ENCODE measurements at places on chromosomes 5 and 9.

DNA sequence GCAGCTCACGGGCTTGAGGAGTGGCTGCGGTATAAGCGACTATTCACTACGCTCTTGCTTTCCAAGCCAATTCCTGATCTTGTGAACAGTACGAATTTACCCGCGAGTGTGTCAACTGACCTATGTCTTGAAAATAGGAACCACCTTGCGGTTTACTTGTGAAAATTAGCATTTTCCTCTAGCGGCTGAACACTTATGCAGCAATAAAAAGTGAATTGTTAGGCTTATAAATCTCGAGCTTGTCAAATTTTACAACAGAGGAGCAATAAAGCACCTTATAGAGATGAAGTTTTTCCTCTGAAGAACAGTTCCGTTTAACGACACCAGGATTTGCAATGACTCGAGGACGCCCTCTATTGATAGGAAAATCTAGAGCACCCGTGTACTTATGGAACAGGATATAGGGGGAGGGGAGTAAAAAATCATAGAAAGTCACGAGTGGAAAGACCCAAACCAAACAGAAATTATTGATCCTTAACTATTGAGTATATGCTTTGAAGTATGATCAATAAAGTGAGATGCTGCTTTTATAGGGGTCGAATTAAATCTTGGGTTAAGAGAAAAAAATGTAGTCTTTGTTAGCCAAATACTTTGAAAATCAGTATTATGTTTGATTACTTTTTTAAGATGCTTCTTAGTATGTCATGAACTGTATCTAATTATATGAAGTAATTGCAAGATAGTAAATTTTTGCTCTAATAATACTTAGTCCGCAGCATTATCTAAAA, 1.9 kb upstream of the RGMB start:
- DNase-seq, result no peak

DNA sequence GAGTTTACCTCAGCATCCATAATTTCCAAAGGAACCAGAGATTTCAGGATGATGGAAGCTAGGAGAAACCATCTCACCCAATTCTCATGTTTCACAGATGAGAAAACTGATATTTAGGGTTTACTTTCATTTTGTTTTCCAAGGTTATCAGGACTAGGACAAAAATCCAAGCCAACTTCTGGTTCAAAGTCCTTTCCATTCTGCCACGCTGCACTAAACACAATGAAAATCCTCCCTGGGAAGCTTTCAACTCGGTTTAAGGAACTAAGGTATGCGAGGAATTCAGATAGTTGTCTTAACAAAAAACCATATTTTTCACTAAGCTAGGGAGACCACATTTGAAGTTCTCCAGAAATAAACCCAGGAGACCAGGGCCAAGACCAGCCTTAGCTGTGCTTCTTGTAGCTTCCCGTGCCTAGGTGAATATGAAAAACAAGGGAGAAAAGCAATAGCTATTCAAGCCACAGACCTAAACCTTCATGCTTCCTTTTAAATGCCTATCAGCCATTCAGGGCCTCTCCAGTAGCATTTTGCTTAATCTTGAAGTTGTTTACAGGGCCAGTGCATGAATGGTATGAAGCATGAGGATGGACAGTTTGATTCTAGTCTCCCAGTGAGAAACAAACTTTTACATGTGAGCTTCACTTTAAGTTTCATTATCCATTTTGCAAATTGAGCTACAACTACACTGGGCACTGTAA, 167.9 kb downstream of the DENND1A start:
- DNase-seq, result no peak

DNA sequence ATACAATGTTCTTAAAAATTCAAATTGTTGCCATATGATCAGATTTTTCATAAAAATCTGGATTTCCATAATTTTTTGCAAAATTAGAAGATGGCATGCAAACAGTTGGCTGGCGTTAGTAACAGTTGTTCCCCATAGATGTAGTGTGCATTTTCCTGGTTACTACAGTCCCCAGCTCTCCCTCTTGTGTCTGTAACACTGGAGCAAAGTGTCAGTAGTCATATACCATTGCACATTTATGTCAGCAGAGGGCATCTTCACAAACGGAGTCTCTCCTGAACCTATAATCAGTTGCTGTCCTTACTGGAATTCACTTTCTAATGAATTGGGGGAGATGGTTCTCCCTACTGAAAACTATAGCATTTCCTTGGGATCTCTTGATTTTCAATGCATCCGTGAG, 44.7 kb upstream of the DMAC1 start:
- DNase-seq, result no peak

GRCh38 chr5:96146675-96147074, 185.0 kb upstream of the ELL2 start:
- DNase-seq, result no peak

DNA sequence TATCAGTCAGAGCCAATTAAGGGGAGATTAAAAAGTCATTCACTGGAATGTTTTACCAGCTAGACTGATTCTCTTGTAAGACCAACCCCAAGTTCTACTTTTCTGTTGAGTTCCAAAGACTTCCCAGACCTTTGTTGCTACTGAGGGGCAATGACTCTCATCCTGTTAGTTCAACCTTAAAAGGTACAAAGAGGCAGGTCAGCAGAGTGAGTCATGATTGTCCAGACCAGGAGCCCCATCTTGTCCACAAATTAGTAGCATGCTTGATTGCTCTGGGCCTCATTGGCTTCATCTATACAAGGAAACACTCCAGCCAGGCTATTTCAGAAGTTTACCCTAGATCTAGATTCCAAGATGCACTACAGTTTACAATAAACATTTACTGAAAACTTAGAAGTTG, 79.9 kb upstream of the IL7R start:
- no peak for DNase-seq

- DNase-seq, result no peak
These were observed 92.1 kb upstream of the FSTL4 start for GRCh38 chr5:133704411-133704810.

- DNase-seq, result no peak
These were observed 66.7 kb upstream of the PRDM9 start for GRCh38 chr5:23440703-23441102.

DNA sequence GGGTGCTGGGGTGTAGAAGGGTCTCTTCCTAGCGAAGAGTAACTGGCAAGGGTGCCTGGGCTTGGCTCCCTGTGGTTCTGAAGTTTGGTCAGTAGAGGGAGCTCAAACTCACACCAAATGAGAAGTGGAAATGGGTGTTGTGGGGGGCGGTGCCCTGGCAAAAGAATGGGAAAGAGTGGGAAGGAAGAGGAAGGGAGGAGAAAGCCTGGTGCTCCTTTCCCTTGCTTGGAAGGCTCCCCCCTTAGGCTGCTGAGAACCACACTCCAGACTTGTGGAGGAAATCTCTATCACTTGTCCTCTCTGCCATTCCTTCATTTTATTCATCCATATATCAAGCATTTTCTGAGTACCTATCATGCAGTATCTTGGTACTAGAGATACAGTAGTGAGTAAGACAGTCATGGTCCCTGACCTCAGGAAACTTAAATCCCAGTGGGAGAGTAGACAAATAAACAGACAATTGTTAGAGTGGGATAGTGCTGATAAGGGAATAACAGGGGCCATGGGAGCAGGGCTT, 13.0 kb downstream of the SLC4A9 start:
- DNase-seq, result no peak

DNA sequence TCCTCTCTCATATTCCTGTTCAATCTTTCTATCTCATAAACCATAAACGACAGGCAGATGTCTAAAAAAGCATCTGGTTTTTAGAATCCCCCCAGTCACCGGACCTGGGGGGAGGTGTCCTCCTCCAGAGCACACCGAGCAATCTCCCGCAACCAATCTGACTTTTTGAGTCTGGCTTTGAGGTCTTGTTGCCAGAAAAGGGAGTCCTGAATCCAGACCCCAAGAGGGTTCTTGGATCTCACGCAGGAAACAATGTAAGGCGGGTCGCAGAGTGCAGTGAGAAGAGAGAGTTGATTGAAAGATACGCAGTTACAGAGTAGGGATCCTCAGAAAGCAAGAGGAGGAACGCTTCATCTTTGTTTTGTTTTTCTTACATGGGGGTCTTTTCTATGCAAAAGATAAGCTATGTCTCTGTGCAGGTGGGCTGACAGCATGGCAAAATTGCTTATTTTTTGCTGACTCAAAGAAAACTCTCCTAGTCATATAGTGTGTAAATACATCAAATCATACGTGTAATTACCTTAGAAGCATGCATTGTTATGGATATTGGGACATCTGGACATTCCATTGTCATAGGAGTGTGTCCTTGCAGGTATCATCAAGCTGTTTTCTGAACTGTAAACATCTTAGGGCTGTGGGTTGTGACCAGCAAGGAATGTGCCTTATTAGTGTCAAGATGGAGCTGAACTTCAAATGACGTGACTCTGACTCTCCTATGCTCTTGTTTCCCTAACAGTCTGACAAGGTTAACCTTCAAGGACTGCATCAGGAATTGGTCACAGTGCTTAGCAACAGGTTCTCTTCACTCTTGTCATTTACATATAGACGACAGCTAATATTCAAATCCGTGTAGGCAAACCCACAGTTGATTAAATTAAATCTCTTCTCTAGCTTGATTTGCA, 159.3 kb upstream of the DAPK1 start:
- no peak for DNase-seq

- DNase-seq, result no peak
These were observed 241.1 kb upstream of the KLF4 start for GRCh38 chr9:107730666-107731065.

DNA sequence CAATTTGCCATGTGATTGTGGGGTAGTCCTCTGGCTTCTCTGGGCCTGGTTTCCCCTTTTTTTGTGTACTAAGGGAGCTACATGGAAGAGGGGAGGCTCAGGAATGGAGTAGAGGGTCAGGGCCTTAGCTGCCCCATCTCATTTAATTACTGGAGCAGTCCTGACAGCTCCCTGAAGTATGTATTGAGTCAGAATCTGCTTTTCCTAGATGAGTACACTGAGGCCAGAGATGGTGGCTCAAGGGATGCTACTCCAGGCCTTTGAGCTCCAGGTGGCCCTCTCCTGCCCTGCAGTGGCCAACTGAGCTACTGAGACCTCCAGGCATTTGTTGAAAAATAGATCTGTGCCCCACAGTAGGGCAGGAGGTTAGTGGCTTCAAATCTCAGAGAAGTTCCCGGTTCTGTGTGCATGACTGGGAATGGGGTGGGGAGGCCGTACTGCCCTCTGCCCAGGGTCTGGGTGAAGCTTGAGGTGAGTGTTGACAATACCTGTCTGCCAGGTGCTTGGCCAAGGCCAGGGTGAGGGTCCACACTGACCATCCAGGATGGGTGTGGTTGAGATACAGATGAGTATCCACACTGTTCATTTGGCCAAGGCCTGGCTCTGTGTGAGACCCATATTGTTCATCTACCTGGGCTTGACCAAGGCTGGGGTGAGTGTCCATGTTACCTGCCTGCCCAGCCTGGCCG, 45.7 kb downstream of the CXXC5 start:
- DNase-seq, result no peak

GRCh38 chr9:131728546-131728910, 11.3 kb downstream of the RAPGEF1 start:
- no peak for DNase-seq

- no peak for DNase-seq
These were observed 14.4 kb downstream of the SH3PXD2B start for GRCh38 chr5:172439785-172440477.

- no peak for DNase-seq
These were observed 122.3 kb downstream of the GNAQ start for GRCh38 chr9:77909306-77909705.

DNA sequence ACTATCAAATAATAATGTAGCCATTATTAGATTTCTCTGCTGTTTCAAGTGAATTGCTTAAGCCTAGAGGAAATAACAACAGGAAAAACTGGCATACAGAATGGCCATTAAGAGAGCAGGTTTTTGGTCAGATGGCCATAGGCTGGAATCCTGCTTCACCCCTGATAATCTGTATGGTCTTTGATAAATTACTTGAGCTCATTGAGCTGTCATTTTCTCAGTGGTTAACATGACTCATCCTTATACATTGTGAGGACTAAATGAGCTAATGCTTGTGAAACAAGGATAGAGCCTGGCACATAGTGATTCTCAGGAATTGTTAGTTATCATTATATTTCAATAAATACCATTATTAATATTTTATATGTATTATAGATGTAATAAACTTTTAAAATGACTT, 516.5 kb downstream of the KIF4B start:
- DNase-seq, result no peak

- no peak for DNase-seq
These were observed 82.1 kb downstream of the RXRA start for GRCh38 chr9:134408389-134408788.

DNA sequence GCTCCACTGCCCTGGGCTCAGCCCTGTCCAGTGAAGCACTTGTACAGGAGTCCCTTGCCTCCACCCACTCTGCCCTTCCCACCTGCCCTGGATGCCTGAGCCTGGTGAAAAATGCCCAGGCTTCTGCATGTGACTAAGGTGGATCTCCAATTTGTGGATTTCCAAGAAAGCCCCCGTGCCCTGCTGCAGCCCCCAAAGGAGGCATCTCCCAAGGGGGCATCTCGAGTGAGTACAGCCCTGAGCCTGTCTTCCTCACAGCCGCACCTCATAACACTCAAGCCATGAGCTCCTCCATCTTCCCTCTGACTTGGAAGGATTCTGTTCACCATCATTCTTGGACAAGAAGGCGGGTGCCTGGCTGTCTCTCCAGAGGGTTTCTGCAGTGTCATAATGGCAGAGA, 158.0 kb upstream of the PPP1R26 start:
- no peak for DNase-seq

GRCh38 chr5:13985731-13986418, 41.4 kb upstream of the DNAH5 start:
- no peak for DNase-seq

GRCh38 chr5:128009403-128009802, 74.2 kb upstream of the SLC12A2 start:
- no peak for DNase-seq

- DNase-seq, result no peak
These were observed 110.9 kb upstream of the TARS1 start for GRCh38 chr5:33329891-33330290.

- no peak for DNase-seq
These were observed 14.0 kb downstream of the GGTA1 start for GRCh38 chr9:121485623-121486022.

- no peak for DNase-seq
These were observed 233.3 kb upstream of the ADAMTS16 start for GRCh38 chr5:4906786-4907185.

DNA sequence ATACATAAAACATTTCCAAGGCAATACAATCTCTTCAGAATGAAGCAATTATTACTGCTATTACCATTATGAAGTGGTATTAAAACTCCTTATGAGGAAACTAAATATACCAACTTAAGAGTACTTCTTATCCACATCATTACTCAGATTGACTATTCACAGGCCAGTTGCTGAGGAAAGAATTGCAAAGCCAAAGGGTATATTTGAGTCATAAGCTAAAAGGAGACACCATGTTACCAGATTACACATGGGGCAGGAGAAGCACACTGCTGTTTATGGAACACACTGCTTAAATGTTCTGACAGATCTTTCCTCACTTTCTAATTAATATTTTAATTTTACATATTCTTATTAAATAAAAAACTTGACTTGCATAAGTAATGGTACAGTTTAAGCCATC, 1726.4 kb upstream of the NUDT12 start:
- DNase-seq, result no peak

GRCh38 chr5:75681125-75681830, 36.0 kb downstream of the POC5 start:
- no peak for DNase-seq

Data from stimulated activated CD8-positive, alpha-beta memory T cell treated with anti-CD3 and anti-CD28 coated beads, Interleukin-15, amount 100 ng/mL, for 24 hours (primary cell).